IPS DF 6.9 (cell line): ENCODE measurements at places on chromosomes 5 and 9.

DNA sequence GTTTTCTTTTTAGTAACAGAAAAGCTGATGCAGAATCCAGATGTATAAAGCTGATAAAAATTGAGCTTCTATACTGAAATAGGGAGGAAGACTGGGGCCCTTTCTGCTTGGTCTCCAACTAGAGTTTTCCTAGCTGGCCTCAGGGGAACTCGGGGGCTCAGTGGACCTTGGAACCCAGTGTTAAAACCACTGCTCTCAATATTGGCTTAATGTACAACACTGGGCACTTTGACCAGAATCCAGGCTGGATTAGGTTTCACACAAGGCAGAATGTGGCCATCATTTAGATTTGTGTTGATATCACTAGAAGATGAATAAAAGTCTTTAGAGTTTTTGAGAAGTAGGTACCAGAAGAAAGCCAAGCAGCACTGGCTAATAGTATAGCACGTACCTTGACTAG, 114.7 kb downstream of the GDNF start:
- no peak for DNase-seq

DNA sequence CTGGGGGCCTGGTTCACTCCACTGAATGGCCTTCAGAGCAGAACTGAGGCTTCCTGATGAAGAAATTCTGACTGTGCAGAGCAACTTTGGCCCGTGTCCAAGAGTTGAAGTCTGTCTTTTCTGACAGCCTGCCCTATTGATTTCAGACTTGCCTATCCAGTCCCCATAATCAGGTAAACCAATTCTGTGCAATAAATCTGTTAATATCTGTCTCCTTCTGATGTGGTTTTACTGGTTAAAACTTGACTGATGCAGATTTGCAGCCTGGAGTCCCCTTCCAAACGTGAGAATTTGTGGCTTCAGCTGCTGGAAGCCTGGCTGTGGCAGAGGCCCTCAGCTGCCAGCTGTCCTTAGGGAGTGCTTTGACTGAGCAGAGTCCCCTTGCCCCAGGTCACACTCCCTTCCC, 283.9 kb upstream of the ANKRD55 start:
- DNase-seq: no peak

GRCh38 chr9:4862506-4863250, 69.9 kb downstream of the RCL1 start:
- DNase-seq: no peak

GRCh38 chr5:66171349-66172344, 27.5 kb downstream of the SREK1 start:
- no peak for DNase-seq

DNA sequence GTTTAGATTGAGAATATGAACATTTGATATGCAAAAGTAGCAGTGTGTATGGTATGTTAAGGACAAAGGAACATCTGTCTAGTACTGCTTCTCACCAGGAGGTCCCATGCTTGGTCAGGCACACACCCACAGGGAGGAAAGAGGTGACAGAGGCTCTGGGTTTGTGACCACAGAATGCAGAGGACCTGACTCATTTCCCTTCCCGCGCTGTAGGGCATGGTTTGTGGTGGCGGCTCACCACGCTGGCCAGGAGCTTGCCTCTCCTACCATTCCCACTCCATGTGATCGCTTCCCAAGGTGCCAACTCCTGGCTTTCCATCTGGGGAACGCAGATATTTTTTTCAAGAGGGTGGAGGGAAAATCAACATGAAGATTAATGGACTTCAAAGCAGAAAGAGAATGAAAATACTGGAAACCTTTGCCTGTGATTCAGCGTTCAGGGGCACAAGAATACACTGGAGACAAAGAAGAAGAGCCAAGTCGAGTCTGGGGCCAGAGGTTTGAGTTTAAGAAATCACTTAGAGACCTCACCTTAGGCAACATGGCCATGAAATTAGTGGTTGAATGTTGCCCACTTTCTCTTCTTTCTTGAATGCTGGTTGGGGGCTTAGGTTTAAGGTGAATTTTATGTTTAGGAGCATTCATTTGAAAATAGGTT, 477.8 kb downstream of the CCDC171 start:
- no peak for DNase-seq

- no peak for DNase-seq
These were observed 1.0 kb downstream of the AQP3 start for GRCh38 chr9:33446240-33446945.

GRCh38 chr9:16039218-16039987, 486.6 kb downstream of the CCDC171 start:
- no peak for DNase-seq

DNA sequence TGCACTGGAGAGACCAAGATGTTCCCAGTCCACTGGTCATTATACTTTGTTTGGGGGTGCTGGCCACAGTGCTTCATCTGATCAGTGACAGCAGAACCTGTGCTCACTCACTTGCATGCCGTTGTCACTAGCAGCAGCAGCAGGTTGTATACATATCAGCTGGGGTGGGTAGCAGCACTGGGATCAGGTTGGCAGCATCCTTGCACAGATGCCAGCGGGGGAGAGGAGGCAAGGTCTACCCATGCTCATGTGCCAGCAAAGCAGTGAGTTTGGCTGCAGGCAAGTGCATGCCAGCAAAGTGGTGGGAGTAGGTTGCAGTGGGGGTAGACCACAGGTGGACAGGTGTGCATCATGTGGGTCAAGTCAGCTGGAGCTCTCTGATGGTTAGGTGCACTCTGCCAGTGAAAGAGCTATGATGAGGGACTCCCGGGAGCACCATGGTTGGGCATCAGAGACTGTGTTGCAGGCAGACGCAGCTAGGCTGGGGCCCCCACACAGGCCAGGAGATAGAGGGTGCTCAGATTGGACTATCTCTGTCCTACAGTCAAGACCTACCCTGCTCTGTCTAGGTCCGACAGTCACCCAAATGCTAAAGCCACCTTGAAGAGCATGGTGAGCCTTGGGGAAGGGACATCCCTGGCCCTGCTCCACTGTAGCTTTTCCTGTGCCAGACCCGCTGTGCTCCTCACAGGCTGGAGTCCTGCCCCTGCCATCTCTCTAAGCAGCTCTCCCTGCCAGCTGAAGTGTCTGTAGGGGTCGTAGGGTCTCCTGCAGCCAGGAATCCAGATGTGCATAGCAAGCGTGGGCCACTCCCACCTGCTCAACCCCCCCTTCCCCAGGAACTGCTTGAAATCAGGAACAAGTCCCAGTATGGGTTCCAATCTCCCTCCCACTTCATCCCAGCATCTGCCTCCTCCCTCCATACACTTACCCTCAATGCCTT, 119.8 kb downstream of the RNF180 start:
- no peak for DNase-seq

DNA sequence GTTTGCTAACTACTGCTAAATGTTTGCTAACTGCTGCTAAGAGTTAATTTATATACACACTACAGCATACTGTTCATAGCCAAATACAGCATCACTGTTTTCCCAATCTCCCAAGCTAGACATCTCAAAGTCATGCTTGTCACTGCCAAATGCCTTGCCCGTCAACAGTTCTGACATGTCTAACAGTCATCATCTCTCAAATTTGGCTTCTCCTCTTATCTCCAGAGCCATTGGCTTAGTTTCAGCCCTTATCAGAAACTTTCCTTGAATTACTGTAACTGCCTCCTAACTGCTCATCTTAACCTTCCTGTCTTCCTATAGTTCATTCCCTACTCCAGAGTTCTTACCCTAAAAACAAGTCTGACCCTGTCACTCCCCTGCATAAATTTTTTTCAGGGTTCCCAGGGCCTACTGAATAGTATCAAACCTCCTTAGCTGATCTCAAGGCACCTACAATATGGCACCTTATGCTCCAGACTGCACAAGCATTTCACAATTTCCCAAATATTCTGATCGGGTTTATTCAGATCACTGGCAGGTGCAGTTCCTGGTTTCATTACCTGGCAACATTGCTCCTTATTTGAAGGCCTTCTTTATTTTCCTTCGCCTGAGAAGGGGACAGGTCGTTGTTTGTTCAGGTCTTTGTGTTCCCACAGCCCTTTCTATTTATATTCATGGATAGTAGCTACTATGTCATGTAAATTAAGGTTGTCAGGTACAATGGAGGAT, 55.9 kb upstream of the ANKRD55 start:
- DNase-seq: no peak

GRCh38 chr9:126491568-126491879, 122.2 kb upstream of the LMX1B start:
- no peak for DNase-seq

- DNase-seq: no peak
These were observed 7.8 kb downstream of the TOR1B start for GRCh38 chr9:129810788-129811187.

DNA sequence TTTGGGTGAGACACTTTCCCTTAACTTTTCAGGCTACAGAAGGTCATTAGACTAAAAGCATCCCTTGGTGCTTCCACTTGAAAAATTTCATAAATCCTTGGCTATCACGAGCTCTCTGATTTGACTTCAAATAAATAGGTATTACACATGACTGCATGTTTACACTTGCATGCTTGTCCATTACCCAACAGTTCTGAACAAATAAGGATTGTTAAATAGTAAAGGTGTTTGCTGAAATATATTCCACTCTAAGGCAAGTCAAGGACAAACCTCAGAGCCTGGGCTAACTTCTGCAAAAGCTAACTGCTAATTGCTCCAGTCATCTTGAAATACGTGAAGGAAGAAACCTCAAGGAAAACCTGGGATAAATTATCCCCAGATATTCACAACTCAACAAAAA, 14.5 kb downstream of the FBXW2 start:
- no peak for DNase-seq

DNA sequence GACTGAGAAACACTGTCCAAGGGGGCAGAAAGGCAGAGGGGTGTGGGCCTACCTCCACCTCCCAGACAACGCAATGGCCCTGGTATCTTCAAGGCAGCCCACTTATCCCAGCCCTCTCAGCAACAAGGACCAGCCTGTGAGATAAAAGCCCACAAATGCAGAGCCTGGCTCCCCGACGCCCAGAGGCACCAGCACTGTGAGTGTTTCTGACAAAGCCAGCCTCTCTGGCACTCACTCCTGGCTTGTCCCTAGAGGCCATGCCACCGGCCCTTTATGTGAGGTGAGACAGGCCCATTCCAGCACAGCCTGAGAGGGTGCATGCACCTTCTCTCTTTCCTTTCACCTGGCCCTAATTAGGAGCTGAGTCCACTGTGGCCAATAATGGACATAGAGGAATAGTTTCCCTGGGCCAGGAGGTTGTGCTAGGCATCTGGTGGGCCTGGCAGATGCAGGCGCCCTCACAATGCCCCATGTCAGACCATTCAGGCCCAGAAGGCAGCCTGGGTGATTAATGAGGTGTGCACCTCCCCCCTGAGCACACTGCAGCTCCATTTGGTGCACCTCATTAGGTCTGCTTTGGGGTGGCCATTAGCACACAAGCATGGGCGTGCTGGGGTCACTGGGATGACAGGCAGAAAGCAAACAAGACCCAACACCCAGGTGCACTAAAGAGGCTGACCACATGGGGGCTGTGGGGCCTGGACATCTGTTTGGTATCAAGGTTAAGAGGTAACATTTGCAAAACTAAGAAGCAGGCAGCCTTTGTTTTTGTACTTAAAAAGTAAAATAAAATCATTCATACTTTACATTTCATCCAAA, 176.0 kb downstream of the MED10 start:
- DNase-seq: no peak

GRCh38 chr5:115815693-115816225, 700 bp downstream of the CDO1 start:
- no peak for DNase-seq

GRCh38 chr5:78576376-78576775, 72.2 kb downstream of the LHFPL2 start:
- no peak for DNase-seq

- DNase-seq: no peak
These were observed 84.4 kb downstream of the HTR4 start for GRCh38 chr5:148569948-148570347.

DNA sequence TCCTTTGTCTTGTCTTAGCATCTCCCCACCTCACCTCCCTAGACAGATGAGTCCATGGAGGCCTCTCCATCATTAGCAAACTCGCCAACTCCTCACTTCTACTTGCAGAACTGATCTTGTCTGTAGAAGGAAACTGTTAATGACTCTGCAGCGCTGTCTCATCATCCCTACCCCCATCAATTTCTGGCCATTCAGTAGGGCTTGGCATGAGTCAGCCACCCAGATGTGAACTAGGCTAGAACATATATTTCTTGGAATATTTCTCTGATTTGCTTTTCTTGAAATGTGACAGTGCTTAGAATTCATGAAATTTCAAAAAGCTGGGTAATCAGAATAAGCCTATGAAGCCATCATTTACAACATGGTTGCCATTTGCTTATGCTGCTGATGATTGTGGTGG, 1125.0 kb upstream of the DMAC1 start:
- DNase-seq: no peak

- DNase-seq: no peak
These were observed 14.6 kb upstream of the ANGPTL2 start for GRCh38 chr9:127136880-127137639.

GRCh38 chr9:114155263-114155994, at the start of gene COL27A1:
TSS of gene COL27A1 (plus strand) at chr9:114155537. CDS start at chr9:114155951, 414 bp downstream.
- peak; percentile 37 for DNase-seq

- no peak for DNase-seq
These were observed 468.9 kb downstream of the PSAT1 start for GRCh38 chr9:78765861-78766260.

DNA sequence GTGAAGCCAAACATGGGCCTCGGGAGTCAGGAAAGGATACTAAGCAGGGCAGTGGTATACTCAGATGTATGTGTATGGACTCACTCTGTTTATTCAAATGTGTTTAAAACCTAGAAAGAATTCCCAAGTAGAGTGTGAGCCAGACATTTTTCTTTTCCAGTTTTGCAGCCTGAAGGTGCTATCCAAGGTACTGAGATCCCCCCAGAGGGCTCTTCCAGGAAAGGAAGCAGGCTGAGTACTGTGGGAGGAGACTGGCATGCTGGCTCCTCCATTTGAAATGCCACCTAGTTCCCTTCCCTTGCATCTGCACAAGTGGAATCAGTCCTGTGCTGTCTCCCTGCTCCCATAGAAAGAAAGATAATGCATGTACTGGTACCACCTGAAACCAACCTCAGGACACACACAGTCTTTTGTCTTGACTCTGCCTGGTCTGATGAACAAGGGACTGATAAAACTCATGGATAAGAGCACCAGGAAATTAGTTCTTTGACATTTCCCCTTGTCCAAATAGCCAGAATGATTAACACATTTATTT, 85.9 kb downstream of the HRH2 start:
- DNase-seq: peak; percentile 16

DNA sequence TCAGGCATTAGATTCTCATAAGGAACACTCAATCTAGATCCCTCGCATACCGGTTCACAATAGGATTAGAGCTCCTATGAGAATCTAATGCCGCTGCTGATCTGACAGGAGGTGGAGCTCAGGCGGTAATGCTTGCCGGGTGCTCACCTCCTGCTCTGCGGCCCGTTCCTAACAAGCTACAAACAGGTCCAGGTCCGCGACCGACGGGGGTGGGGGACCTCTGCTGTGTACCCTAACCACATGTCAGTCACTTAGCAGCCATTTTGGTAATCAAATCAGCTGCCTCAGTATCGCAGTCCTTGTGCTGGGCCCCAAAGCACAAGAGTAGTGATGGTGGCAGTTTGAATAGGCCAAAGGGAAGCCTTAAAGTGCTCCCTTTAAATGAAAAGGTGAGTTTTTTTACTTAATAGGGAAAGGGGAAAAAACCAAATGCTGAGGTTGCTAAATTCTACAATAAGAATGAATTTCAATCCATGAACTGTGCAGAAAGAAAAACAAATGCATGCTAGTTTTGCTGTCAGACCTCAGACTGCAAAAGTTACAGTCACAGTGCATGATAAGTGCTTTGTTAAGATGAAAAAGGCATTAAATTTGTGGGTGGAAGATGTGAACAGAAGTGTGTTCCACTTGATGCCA, 67.0 kb upstream of the TNPO1 start:
- DNase-seq: no peak
